Astrocyte (in vitro differentiated cells and primary cell): ENCODE measurements at places on chromosomes 6 and 20.

GRCh38 chr6:57262901-57263694 is 41.0 kb upstream of the RAB23 start:
- H3K4me3 ChIP-seq = no peak overlapping the region
- H3K27ac ChIP-seq = peak overlapping the region; percentile 93
- H3K4me1 ChIP-seq = peaks cover 53% of the 10 kb centered on the region
- no peaks in the 10 kb centered on the region for H3K36me3 ChIP-seq

DNA sequence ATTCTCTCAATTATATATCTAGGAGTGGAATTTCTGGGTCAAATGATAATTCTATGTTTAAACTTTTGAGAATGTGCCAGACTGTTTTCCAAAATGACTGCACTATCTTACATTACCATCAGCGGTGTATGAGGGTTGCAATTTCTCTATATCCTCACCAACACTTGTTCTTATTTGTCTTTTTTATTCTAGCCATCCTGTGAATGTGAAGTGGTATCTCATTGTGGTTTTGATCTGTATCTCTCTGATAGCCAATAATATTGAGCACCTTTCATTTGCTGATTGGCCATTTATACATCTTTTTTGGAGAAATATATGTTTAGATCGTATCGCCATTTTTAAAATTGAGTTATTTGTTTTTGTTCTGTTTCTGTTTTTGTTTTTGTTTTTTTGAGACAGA is 32.3 kb downstream of the C20orf203 start:
- no peaks in the 10 kb centered on the region for H3K36me3 ChIP-seq
- H3K4me3 ChIP-seq = no peak overlapping the region
- H3K4me1 ChIP-seq = peaks cover 6% of the 10 kb centered on the region
- H3K27me3 ChIP-seq = no peaks in the 10 kb centered on the region

DNA sequence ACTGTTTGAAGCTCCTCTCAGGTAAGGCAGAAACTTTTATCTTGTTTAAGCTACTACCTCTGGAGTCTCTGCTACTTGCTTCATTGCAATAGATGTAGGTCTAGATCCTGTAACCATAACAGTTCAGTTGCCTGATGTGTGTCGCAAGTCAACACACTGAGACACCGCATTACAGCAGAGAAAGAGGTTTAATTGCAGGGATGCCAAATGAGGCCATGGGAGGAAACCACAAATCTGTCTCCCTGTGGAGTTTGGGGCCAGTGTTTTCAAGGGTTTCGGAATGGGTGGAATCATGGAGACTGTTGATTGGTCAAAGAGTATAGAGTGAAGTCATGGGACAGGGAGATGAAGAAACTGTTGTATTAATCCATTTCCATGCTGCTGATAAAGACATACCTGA is 57.1 kb upstream of the RBM24 start:
- H3K36me3 ChIP-seq = no peaks in the 10 kb centered on the region
- H3K27me3 ChIP-seq = no peaks in the 10 kb centered on the region
- no peak overlapping the region for H3K4me3 ChIP-seq
- H3K27ac ChIP-seq = no peak overlapping the region
- DNase-seq = no peak

- H3K27me3 ChIP-seq = no peaks in the 10 kb centered on the region
- H3K27ac ChIP-seq = no peak overlapping the region
- DNase-seq = no peak
- no peaks in the 10 kb centered on the region for H3K4me1 ChIP-seq
- no peak overlapping the region for H3K4me3 ChIP-seq
Measured at GRCh38 chr6:93325761-93326160, 93.6 kb downstream of the EPHA7 start.

GRCh38 chr20:53598140-53599043 is 4.8 kb upstream of the ZNF217 start:
- no peak overlapping the region for H3K27ac ChIP-seq
- H3K4me3 ChIP-seq = no peak overlapping the region
- H3K36me3 ChIP-seq = no peaks in the 10 kb centered on the region
- no peaks in the 10 kb centered on the region for H3K27me3 ChIP-seq
- DNase-seq = no peak
- peaks cover 7% of the 10 kb centered on the region for H3K4me1 ChIP-seq
